Foreskin keratinocyte (primary cell): ENCODE measurements at places on chromosomes 4 and X. TPM values are rescaled to one million over a fixed set of nuclear protein-coding genes. Genes with fewer than 3 reads are reported as not detected.

DNA sequence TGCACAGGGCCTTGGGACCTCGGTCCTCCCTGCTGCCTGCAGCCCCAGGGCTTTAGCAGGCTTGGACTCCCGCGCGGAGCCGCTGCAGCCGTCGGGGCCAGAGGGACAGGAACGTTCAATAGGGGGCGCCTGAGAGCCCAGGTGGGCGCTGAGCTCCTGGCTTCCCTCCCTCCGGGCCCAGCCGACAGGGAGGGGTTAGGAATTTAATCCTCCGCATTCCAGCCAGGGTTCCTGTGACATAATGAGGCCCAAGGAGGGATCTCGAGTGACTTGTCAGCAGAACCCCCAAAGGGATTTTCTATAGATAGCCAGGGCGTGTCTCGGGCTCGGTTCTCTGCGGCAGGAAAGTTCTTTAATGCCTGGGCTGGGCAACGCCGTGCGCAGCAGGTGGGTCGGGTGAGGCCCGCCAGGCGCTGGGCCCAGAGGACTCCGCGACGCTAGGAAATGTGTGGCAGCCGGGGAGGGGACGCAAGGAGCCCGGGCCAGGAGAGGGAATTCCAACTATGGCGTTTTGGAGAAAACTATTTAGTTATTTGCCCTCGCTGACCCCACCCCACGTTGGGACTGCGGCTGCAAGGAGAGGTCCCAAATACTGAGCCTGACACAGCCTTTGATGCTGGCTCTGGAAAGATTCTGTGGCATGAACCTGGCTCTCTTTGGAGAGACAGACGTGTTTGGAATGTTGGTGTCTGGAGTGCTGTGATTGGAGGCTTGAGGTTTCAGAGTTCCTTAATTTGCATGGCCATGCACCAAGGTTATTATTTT lies 285.2 kb upstream of the GATB start:
- peak; percentile 39 for DNase-seq

- no peak for DNase-seq
These were observed 12.8 kb upstream of the SLC2A9 start for GRCh38 chr4:10034136-10034535.

DNA sequence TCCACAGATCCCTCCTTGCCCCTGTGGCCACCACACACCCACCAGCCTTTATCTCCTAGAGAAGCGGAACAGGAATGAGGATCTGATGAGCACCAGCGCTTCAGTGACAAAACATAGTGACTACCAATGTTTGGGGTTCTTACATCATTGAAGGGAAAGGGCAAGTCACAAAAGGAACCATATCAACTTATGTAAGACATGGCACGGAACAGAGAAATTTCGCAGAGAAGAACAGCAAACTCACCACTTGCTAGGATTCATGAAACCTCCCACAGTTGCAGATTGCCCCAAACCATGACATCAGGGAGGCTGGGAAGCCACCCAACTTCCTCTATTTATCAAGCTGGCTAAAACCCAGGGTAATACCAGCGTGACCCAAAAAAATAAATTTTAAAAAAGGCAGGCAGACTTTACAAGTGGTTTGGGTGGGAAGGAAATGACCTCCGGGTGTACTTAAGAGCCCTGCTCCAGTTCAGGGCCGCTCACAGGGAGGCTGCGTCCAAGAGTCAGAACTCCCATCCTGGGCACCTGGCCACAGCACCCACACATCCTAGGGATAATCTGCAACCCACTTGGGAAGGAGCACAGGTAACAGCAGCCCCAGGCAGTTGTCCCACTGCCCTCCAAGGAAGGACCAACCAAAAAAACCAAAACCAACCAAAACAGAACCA lies 36.0 kb downstream of the ADGRG2 start:
- DNase-seq: no peak

- DNase-seq: peak; percentile 28
These were observed 193.8 kb upstream of the BCOR start for GRCh38 chrX:40291553-40291952.

- DNase-seq: no peak
These were observed 833.5 kb upstream of the GALNTL6 start for GRCh38 chr4:170979736-170980135.

DNA sequence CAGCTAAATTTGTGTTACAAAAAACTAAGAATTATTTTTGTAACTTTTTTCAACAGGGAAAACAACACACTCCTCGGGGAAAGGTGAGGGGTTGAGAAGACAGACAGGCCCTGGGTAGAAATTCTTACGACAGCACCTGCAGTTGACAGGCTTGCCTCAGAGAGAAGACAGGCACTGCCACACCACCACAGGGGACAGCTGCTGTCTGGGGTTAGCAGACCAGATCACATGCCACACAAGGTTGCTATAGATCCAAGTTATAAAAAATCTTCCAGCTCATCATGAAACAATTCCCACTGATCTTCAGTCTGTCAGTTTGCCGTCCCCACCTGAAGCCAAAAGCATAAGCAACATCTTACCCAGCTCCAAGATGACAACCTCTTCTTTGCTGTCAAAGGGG lies 143.2 kb upstream of the ZCCHC13 start:
- no peak for DNase-seq

DNA sequence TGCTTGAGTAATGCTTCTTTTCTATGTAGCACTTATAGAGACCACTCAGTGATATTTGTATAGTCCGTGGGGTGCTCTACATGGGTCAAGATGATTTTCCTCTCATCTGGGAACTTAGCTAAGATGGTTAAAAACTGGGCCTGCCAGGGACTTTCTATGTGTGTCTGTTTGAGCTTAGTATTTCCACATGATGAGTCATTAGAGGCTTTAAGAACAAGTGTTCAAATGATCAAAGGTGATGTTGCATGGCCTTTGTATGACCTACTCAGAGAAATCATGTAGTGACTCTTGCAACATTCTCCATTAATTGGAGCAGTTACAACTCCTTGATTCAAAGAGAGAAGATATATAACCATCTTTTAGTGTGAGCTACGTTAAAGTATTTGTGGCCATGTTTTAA lies 1480.5 kb upstream of the IGFBP7 start:
- DNase-seq: peak; percentile 21

- DNase-seq: no peak
These were observed 153.7 kb downstream of the APBB2 start for GRCh38 chr4:41060352-41061334.

GRCh38 chr4:139596034-139596683 lies 40.1 kb upstream of the SETD7 start:
- DNase-seq: peak; percentile 51

DNA sequence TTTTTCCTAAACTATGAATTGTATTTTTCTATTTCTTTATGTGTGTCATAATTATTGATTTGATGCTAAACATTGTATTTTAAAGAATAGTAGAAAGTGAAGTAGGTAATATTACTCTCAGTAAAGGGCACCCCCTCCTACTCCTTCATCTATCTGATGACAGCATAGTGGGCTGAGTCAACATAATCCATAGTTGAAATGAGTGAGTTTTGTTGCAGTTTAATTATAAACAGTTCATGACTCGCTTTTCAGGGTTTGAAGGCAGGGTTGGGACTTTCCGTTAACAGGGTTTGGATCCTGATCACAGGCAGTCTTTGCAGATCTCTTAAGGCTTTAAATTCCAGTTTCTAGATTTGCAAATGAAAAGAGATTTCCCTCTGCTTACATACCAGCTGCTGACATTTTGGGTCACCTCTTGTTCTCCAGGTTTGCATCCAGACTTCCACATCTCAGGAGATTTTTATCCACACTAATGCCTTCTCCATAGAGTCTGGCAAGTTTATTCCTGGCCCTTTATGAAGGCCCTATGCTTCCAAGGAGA lies 54.0 kb upstream of the TACR3 start:
- DNase-seq: no peak

GRCh38 chr4:139210486-139210885 lies 33.5 kb upstream of the ELF2 start:
- no peak for DNase-seq

DNA sequence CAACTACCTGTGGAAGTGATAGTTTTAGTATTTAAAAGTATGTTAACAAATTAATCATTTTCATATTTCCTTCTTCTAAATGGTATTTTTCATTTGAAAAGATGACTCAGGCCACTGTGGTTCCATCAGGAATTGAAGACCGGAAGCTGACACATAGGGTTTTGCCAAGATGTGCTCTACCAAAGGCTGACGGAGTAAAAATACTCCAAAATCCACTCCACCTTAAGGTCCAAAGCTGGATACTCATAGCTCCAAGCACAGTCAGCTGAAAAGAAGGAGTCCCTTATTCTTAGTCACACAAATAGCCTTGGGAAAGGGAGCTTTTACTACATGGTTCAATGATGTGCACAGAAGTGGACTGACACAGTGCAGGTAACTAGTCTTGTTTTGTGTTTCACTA lies 472.0 kb downstream of the ARAP2 start:
- peak; percentile 89 for DNase-seq

GRCh38 chr4:35124106-35124505 lies 1120.2 kb downstream of the ARAP2 start:
- DNase-seq: peak; percentile 50

Gene FABP2
- not detected in 2 replicates for polyA plus RNA-seq

Gene VEGFC
- polyA plus RNA-seq: 74.6 and 91.5 TPM in 2 replicates

Gene PRSS12
- polyA plus RNA-seq: 9.0 and 9.5 TPM in 2 replicates

Gene CT45A10
- polyA plus RNA-seq: not detected in 2 replicates

Gene STK26
- polyA plus RNA-seq: 14.4 and 16.6 TPM in 2 replicates

Gene PPP2R2C
- 0.10 and 0.54 TPM in 2 replicates for polyA plus RNA-seq

Gene TLL1
- polyA plus RNA-seq: 0.25 and 0.52 TPM in 2 replicates
